Right renal cortex interstitium (tissue), 3 donors: ENCODE measurements at places on chromosomes 16 and 17.

DNA sequence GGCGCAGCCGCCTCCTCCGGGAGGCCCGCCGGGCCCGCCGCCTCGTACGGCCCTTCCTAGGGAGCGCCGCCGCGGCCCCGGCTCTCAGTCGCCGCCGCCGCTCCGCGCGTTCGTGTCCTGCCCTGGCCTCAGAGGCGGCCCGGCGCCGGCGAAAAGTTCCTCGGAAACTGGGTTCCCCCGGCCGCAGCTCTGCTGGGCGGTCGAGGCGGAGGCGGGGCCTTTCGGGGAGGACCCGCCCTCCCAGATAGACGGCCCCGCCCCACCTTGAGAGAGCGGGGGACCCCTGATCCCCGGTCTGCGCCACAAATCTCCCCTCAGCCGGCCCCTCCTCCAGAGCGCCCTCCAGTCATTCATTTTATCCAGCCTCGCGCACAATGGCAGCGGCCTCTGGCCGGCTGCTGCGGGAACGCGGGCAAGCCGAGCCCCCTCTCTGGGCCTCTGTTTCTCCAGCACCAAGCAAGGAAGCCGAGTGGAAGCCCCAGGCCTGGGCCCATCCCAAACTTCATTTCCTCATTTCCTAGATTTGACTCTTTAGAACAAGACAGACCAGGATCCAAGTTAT is at the start of gene SREBF1:
Gene SREBF1 (minus strand): TSS at position 169 of the 562 bp plus-strand sequence. CDS start 169 bp downstream, outside the sequence.
- no peak for DNase-seq

DNA sequence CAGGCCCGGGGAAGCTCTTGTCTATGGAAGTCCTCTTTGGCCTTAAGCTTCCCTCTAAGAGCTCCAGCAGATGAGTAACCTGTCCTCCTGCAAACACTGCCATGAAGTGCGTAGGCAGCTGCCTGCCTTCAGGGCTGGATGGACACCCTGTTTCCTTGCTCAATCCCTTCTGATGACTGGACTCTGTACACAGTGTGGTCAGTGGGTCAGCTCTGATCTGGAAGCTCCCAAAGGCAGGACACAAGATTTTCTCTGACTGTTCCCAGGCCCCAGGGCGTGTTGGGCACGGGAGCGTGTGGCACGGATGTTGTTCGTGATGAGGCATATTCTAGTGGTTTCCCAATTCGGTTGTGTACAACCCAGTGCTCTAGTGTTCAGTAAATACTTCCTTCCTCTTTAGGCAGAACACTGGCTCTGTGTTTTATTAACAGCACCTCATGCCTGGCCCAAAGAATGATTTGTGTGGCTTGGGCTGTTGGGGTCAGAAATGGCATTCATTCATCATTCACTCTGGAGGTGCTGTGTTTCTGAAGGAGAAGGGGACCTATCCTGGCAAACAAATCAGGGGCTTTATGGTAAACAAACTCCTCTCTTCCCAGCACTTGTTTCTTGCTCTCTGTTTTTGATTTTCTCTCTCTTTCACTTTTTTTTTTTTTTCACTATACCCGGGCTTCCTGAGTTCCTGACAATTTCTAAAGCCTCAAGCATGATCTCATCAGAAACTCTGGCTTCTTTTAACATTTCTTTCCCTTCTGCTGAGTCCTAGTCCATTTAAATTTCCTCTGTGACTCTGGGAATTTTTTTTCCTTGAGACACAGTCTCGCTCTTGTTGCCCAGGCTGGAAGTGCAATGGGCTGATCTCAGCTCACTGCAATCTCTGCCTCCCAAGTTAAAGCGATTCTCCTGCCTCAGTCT is 12.0 kb upstream of the RNF157 start:
- no peak for DNase-seq

DNA sequence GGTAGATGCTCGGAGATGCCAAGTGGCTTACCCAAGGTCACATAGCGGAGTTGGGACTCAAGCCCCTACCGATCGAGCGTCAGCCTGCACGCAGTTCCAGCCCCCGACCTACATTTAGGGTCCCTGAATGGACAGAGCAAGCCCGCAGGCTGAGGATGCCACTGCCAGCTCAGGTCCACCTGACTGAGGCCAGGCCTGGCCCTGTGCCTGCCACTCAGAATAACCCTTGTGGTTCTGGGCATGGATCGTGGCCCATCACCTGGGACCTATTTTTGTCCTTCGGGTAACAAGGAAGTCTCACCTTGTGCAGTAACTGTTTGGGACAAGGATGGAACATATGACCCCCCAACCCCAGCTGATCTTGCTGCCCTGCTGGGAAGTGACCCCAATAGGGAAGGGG is 17.1 kb downstream of the CDH16 start:
- DNase-seq = no peak

- no peak for DNase-seq
Measured at GRCh38 chr16:46496701-46497100, 124.5 kb downstream of the SHCBP1 start.

- DNase-seq = no peak
Measured at GRCh38 chr17:56085576-56086267, 67.6 kb upstream of the ANKFN1 start.

DNA sequence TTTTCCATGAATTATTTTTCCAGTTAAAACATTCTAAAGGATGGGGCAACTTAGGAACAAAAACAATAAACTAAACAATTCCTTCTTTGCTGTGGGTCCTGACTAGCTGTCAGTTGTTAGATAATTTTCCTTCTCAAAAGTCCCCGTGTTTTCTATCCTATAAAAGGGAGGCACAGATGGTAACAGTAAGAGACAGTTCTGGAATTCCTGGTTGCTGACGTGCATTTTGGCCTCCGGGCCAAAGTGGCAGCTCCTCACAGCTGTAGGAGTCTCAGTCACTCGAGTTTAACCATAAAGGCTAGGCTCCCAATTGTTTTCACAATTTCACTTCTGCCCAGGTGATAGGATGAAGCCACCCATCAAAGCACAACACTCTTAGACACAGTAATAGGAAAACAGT is 77.0 kb upstream of the ZNF423 start:
- DNase-seq = no peak

GRCh38 chr16:55913716-55914115 is 38.5 kb upstream of the CES5A start:
- DNase-seq = no peak

DNA sequence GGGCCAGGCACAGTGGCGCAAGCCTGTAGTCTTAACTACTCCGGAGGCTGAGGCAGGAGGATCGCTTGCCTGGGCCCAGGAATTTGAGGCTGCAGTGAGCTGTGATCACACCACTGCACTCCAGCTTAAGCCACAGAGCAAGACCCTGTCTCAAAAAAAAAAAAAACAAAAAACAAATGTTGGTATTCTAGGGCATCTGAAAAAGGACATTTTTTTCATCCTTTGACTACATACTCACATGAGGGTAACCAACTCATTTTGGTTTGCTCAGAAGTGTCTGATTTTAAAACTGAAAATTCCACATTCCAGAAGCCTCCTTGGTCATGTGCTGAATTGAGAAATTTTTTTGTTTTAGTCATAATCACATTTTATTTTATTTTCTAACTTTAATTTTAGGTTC is 12.7 kb upstream of the C16orf82 start:
- DNase-seq = no peak

- no peak for DNase-seq
Measured at GRCh38 chr17:4582101-4582501, 2.2 kb upstream of the SMTNL2 start.

DNA sequence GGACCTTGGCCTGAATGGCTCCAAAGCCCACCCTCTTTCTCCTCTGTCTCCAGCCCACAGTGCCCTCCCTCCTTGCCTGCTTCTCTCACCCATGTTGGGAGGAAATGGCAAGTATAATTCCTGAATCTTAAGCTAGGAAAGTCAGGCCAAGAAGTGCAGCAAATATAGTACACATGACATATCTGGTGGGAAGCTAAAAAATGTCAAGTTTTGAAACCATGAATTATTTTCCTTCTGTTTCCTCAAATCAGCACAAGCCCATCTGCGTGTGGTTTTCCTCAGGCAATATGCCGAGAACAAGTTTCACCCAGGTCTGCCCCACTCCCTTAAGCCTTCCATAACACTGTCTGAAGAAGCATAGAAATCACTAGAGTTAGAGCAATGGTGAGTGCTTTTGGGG is 502.8 kb upstream of the CDH11 start:
- DNase-seq = no peak

DNA sequence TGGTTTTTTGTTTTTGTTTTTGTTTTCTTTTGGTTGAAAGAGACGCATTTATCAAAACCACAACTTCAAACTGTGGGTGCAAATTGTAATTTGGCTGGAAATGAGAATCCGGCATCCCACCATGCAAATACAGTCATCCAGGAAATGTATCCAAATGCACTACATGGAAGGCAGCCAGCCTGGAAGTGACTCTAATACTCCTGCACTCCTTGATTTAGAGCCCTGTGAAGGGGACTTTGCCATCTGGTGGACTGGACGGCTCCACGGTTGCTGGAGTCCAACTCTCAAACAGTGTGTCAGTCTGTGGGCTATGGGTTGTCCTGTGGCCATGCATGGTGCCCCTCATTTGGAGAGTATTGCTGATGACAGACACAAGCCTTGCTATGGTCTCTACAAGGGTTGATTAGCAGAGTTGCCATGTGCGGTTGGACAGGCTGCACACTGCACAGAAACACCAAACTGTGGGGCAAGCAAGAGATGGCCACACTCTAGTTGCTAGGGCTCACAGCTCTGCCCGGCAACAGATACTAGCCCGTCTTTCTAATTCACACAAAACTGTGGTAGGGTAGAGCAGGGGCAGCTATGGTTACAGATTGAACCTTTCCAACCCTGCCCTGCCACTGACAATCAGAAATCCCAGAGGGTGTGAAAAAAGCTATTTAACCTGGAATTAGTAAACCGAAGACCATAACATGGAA is 62.4 kb downstream of the VAT1L start:
- DNase-seq = no peak

- no peak for DNase-seq
Measured at GRCh38 chr17:57953219-57953618, 2.0 kb downstream of the CUEDC1 start.

DNA sequence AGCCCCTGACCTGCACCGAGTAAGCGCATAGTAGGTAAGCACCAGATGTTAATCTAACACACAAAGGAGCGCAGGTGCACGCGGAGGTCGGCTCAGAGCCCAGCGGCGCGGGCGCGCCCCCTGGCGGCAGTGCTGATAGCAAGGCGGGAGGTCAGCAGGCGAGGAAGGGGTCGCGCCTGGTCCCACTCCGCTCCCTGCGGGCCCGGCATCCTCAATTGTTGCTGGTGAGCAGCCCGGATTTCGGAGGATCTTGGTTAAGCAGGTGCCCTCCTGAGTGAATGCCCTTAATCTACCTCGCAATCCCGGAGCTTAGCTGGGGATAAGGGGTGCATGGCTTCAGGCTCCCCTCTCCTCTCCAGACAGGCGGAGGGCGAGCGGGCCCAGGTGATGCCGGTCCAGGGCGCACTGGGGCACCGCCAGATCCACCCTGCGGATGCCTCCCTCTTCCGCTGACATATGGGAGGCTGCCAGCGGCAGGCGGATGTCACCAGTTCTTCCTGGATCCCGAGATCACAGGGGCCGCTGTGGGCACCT is 4.0 kb upstream of the WNT3 start:
- no peak for DNase-seq

DNA sequence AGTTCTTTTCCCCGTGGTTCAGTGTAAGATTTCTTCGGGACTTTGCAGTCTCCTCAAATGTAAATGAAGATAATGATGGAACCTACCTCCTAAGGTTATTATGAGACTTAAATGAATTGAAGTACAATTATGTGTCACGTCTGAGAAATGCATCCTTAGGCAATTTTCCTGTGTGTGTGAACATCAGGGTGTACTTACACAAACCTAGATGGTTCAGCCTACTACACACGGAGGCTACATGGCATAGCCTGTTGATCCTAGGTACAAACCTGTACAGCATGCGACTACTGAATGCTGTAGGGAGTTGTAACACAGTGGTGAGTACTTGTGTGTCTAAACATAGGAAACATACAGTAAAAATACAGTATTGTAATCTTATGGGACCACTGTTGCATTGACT is 1.1 kb upstream of the FAM20A start:
- no peak for DNase-seq
